Left colon (tissue), 2 donors: ENCODE measurements at places on chromosomes 2 and 18. TPM values are rescaled to one million over a fixed set of nuclear protein-coding genes. Genes with fewer than 3 reads are reported as not detected.

Gene TRIM43
- total RNA-seq = not detected

DNA sequence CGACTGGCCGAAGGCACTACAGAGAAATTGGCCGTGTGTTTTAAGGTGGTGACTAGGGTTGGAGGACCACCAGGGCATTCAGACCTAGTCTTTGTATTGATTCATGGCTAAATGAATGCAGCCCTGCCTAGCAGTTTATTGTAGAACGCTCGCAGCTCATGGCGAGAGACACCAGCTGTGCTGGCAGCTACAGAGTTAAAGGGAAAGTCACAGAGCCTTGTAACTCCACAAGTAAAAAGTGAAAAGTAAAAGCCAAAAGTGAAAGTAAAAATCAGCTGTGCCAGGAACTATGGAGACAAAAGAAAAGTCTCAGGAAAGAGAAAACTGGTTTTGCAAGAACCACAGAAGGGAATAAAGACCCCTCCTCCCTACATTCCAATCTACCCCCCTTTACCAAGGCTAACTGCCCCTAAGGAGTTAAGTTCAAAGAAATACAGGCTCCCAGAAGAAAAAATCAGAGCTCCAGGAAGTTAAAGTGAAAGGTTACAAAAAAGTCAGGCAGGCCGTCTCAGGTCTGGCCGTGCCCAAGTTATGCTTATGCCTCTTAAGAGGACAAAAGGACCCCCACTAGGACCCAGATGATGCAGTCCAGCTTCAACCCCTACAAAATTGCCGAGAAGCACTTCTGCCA is 46.4 kb upstream of the SELENOI start:
- no peak for DNase-seq

GRCh38 chr2:128260239-128261138 is 58.2 kb downstream of the HS6ST1 start:
- DNase-seq = no peak

Gene SKOR2
- total RNA-seq = not detected
